Fibroblast of the conjunctiva (primary cell): ENCODE measurements at places on chromosomes 3 and 15.
A peak's percentile ranks its signal among the peaks of the same experiment; 100 is the strongest.

- DNase-seq = no peak
These were observed 123.1 kb downstream of the TPRA1 start for GRCh38 chr3:127467391-127467790.

- no peak for DNase-seq
These were observed 8.1 kb downstream of the RAD18 start for GRCh38 chr3:8954938-8955763.

DNA sequence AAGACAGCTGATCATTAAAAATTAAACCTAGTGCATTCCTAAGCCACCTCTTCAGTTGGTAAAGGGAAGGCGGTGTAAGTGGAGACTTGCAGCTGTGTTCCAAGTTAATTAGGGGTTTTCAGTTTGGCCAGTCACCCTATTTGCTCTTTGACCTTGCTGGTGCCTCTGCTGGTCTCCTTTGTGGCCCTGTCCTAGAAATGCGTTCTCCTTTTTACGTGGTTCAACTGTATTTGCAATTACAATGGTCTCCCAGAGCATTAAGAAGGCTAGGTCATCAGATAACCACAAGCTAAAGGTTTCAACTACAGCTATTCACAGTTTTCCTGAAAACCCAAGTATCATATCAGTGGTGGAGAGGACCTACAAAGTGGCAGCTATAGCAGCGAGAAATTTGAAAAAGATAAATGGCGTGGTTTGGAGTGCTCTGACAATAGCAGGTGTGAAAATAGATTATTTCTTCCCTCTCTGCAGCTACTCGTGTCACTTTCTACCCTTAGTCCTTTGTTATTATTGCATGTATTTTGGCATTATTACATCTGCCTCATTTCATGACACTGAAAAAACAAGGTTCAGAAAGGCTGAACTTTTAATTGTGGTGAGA is 203.5 kb upstream of the TBC1D5 start:
- DNase-seq = no peak

DNA sequence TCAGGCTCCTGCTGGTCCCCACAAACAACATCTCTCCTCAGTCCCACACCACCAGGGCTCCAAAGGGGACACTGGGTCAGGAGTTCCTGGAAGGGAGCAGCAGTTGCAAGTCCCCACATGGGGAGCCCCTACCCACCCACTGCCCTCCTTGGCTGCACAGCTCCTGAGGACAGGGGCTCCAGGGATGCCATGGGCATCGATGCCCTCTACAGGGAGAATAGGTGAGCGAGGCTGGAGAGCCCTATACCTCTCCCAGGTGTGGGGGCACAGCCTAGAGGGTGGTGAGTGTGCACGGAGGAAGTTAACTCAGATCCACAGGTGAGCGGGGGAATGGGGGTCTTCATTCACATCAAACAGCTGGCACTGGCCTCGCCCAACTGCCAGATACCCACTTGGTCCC is 141.2 kb upstream of the LINGO1 start:
- DNase-seq = no peak

DNA sequence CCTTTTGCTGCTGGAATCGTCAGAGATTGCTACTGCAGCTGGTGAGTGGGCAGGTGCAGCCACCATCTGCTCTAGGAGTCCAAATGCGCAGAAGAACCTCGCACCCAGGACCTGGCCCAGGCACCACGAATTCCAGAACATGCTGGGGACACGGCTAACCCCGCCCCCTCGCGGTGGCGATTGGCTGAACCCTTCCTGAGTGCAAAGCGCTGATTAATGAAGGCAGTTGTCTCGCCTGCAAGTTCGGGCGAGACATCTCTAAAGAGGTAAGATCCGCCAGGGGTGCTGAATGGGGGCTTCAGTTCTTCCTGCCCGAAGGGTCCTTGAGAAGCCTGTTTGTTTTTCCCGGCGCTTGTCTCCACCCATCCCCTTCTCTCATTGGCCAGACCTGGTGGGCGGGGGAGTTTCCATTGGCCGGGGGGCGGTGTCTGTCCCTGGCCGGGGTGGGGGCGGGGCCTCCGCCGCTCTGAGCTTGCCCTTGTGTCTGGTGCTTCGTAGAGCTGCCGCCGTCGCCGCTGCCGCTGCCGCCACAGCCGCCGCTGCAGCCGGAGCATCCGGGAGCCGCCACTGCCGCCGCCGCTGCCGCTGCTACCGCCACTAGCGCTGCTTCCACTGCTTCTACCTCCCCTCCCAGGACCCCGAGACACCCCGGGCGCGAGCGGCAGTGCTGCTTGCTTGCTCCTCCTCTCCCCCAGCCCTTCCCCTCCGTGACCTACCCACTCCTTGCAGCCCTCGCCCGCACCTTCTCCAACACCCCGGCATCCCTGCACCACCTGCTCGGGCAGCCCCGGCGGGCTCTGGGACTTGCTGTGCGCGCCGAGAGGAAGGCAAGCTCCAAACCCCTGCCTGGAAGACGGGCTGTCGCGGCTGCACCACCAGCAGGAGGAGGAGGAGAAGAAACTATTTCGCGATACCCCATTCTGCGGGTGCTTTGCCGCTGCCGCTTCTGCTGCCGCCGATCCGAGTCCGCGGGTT is at the start of gene CADM2:
Gene CADM2 (plus strand): TSS at position 495 of the 975 bp plus-strand sequence.
- DNase-seq = peak; percentile 46

- DNase-seq = no peak
These were observed 21.0 kb downstream of the ABHD2 start for GRCh38 chr15:89109238-89109637.

GRCh38 chr3:47573190-47574172 is 5.2 kb downstream of the CSPG5 start:
- no peak for DNase-seq

DNA sequence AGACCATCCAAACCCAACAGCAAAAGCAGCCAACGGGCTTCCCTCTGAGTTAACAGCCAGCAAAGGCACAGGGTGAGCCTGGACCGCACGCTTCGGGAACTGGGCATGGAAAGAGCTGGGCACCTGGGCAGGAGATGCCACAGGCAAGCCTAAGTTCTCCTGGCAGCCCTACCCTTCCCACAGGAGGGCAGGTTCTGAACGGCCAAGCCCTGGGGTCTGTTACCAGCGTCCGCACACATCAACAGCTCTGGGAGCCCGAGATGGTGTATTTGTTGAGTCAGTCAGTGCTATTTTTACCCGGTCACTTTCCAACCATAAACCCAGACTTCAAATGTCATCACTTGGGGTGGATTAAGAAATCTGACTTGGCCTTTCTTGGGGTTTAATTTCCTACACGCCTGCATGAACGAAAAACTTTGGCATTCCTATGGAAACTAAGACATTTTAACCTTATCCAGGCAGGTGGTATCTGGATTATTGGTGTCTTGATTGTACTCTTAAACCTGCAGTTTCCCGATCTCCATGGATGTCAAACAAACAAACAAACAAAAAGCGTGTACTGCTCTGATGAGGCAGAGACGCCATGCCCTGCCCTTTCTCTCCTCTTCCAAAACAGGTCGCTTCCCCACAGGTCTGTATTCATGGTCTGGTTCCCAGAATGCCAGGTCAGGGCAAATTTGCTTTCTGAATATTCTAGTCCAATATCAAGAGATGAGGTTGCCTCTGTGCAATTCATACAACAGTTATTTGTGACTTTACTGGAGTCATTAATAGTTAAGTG is 99.7 kb downstream of the XXYLT1 start:
- DNase-seq = no peak

DNA sequence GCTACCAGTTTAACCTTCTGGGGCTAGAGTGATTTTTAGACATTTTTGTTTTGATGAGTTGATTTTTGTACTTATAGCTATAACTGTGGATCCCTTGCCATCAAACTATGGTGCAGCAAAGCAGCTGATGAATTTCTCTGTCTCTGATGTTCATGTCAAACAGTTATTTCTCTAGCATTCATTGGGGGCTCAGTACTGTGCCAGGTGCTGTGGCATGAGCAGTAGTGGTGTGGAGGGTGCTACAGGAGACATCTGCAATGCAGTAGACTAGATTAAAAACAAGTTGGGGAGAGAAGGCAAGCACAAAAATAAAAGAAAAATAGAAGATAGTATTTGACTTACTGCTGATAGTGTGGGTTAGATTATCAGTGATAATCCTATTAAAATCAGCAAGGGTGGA is 95.3 kb downstream of the AKAP13 start:
- no peak for DNase-seq

GRCh38 chr15:69056365-69056764 is 41.9 kb downstream of the NOX5 start:
- DNase-seq = no peak

DNA sequence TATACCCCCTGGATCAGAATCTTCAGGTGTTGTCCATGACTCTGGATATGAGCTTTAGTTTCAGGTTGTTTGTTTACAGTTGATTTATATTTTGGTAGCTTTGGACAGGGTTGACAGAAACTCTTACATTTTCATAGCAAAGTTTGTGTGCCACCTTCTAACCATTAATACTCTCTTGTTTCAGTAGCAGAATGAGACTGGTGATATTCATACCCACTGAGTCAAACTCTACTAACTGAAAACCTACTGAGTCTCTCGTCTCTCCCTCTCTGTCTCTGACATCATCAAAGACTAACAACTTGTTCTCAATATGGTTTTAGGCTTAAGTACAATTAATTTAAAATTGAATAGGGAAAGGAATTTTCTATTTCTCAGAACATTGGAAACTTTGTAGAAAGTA is 282.3 kb downstream of the CNTN6 start:
- DNase-seq = no peak

DNA sequence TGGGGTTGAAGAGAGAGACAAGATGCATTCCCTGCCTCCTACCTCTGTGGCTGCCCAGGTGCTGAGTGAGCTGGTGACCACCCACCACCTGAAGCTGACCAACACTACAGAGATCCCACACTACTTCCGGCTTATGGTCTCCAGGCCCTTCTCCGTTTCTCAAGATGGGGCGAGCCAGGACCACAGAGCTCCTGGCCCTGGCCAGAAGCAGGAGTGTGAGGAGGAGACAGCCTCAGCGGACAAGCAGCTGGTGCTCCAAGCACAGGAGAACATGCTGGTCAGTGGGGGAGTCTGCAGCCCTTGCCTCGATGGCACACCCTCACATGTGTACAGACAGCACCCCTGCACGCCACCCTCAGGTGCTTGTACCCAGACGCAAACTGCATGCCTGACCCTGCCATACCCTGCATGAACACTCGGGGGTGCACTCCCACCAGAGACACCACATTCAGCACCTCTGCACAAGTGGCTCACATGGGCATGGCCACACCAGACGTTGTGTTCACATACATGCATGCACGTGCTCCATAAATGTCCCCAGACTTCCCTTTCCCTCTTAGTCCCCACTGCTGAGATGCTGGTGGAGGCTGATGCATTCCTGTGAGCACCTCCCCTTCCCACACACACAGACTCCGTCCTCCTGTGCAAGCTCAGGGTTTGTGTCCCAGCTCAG is 19.0 kb downstream of the ACAA1 start:
- peak; percentile 16 for DNase-seq

DNA sequence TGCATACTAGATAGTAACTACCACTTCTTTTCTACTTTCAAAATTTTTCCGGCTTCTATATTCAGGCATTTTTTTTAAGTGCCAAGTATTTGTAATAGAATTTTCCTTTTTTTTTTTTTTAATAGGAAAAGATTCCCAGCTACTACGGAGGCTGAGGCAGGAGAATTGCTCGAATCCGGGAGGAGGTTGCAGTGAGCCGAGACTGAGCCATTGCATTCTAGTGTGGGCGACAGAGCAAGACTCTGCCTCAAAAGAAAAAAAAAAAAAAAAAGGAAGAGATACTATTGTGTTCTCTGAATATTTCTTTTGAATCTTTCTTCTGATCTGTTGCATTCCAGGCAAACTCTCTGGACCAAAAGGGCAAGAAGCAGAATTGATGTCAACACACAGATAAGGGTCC is 557.3 kb downstream of the FGF12 start:
- DNase-seq = no peak

DNA sequence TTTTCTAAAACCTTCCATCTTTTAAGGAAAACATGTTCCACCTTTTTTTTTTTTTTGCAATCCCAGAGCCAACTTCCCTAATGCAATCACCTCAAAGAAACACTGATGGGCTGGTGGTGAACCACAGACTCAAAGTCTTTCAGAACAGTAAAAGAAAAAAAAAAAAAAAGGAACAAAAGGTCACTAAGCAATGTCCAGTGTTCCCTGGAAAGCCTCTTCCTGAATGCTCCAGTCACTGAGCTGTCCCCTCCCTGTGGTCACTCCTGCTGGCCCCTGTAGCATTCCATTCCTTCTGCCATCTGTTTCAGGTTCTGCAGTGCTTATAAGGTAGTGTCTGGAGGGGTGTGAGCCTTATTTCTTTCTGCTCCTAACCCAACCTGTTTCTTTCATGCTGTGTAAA is 53.3 kb downstream of the AAGAB start:
- DNase-seq = no peak

DNA sequence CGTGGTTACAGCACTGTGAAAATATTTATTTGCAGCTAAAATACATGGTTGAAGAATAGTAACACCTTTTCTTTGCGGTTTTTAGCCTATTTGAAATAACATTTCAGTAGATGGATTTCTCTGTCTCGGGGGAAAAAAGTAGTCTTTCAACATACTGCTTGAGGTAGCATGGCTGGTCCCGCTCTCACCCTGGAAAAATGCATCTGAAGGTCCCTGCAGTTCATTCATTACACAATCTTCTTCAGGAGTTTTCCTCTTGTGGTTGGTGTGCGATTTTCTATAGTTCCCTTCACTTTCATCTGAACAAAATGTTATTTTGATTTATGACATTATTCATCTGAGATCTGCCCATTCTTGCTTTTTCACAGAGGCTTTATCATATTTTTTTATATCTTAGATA is 75.9 kb downstream of the STRIT1 start:
- peak; percentile 33 for DNase-seq

DNA sequence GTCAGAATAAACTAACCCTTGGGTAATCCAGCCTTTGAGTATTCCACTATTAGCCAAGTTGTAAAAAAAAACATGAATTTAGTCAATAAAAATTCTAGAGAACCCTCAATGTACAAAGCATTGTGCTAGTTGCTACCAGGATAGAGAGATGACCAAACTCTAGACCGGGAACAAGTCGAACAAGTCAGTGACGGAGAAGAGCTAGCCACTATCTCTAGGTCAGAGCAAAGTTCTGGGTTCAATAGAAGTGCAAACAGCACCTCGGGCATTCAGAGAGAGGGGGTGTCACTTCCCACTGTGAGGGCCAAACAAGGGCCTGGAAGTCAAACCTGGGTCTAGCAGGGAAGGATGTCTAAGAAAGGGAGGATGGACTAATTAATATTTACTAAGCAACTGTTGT is 2.3 kb upstream of the ADCY5 start:
- DNase-seq = no peak

DNA sequence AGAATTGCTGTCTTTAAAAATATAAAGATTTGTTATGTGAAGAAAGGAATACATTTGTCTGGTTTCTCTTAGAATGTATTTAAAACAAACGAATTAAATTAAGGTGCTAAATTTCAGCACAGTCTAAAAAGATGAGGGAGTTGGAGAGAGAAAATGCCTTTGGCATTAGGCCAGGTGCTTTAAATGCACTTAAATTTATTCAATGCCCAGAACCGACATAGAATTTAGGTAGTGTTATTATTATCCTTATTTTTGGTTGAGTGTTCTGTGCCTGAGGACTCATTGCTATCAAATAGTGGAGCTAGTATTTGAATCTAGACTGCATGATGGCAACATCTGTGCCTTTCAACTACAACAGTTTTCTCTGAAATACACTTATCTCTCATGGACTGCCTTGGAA is 287.5 kb downstream of the RBMS3 start:
- no peak for DNase-seq
